ENCODE measurements at places on chromosomes 2 and 18.

GRCh38 chr2:30358842-30359241 lies 88.2 kb upstream of the LCLAT1 start:
- no peak for DNase-seq

DNA sequence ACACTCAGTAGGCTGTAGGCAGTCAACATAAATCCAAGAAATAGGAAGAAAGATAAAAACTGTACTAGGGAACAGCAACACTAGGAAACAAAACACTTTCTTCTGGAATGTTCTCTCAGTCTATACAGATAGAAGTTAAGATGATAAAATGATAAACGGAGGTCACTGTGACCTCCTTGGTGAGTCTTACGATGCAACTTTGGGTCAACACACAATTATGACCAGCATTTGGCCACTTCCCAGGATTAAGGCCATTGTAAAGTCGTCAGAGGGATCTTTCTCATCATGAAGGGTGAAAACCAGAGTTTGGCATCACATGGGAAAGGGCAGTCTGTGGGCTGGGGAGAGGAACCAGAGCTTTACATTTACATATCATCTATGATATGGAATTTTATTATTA lies 33.4 kb downstream of the LAMA3 start:
- DNase-seq, result no peak

- DNase-seq, result no peak
Observed at GRCh38 chr2:132595693-132596092, 74.3 kb downstream of the LYPD1 start.

- DNase-seq, result no peak
Observed at GRCh38 chr2:136901732-136902131, 136.4 kb downstream of the THSD7B start.

Measured in foreskin keratinocyte (primary cell).